ENCODE measurements at places on chromosomes 12 and 14. TPM values are rescaled to one million over a fixed set of nuclear protein-coding genes. Genes with fewer than 3 reads are reported as not detected.
A peak's percentile ranks its signal among the peaks of the same experiment; 100 is the strongest.

GRCh38 chr12:46798648-46799047 is 27.1 kb downstream of the SLC38A4 start:
- no peak overlapping the region for H3K27ac ChIP-seq
- no peaks in the 10 kb centered on the region for H3K4me1 ChIP-seq
- no peak overlapping the region for H3K4me3 ChIP-seq
- DNase-seq, result no peak
- peaks cover 1% of the 10 kb centered on the region for H3K36me3 ChIP-seq

DNA sequence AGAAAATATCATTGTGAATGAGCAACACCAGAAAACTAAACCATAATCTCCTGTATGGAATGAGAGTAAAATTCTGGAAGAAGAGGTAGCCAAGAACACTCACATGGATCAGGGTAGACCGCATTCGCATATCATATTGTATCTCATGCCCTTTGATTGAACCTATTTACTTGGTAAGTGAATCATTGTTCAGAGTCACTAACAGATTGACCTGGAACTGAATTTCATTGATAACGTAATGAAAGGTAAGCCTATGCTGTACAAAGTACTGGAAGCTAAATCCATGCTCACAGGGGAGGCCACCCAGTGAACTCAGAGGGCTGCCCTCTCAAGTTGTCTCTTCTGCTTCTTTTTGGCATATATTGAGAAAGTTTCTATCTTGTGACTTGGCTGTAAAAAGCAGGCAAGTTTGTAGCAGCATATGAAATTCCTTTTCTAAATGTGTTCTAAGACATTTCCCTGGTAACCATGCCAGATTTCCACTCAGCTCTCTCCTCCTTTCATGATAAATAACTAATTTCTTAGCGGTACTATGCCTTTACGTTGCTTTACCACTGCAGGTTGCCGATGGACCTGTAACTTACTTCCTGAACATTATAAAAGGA is 91.4 kb downstream of the PLCZ1 start:
- no peaks in the 10 kb centered on the region for H3K4me1 ChIP-seq
- no peak overlapping the region for H3K4me3 ChIP-seq
- no peak for DNase-seq
- H3K27ac ChIP-seq, result no peak overlapping the region

DNA sequence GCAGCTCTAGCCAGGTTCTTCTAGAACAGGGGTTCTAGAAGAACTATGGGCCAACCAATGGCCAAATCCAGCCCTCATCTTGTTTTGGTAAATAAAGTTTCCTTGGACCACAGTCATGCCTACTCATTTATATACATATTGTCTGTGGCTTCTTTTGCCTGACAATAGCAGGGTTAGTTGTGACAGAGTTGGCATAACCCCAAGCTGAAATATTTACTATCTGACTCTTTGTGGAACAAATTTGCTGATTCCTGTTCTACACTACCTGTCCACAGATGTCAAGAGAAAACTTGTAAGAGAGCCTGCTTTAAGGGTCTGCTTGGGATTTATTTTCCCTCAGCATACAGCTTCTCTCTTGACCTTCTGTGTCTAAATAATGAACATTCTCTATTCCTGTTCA is 289.0 kb downstream of the KSR2 start:
- no peak overlapping the region for H3K27ac ChIP-seq
- H3K27me3 ChIP-seq, result peaks cover 8% of the 10 kb centered on the region
- DNase-seq, result no peak

Gene NOS1
- total RNA-seq, result not detected

GRCh38 chr12:64459394-64459891 is 7.5 kb downstream of the TBK1 start:
- no peaks in the 10 kb centered on the region for H3K27me3 ChIP-seq
- peaks cover 27% of the 10 kb centered on the region for H3K36me3 ChIP-seq
- H3K4me3 ChIP-seq, result peak overlapping the region; percentile 71

GRCh38 chr14:75969891-75970290 is 11.9 kb downstream of the TGFB3 start:
- no peak overlapping the region for H3K4me3 ChIP-seq
- H3K4me1 ChIP-seq, result no peaks in the 10 kb centered on the region
- no peaks in the 10 kb centered on the region for H3K27me3 ChIP-seq

- peaks cover 25% of the 10 kb centered on the region for H3K27me3 ChIP-seq
- no peak for DNase-seq
- H3K27ac ChIP-seq, result no peak overlapping the region
- H3K4me1 ChIP-seq, result peaks cover 14% of the 10 kb centered on the region
- H3K36me3 ChIP-seq, result no peaks in the 10 kb centered on the region
These were observed 93.4 kb downstream of the FBXL14 start for GRCh38 chr12:1501001-1501400.

Gene EEF1AKMT3
- total RNA-seq, result 3.7 TPM

Gene ERP27
- 1.6 TPM for total RNA-seq

DNA sequence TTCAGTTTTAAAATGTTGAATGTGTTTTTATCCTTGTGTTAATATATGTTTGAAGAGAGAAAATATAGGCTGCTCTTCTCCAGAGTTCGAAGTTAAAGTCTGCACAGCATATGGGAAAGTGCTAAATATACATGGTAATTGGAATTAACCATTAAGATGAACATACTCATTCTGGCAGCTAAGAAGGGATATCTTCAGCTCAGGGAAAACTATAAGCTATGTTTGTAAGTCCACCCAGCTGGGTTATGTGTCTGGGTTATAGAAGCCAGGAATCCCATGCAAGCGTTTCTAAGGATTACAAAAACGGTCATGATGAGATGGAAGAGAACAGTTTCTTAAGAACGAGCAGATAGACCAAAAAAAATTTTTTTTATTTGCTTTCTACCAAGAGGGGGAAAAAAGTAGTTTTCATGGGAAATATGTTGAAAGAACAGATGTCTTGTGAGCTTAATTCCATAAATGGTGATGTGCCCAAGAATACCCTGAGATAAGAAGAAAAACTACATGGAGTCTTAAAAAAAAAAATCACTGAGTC is 198.9 kb downstream of the FBXL14 start:
- no peak for DNase-seq
- peaks cover 18% of the 10 kb centered on the region for H3K36me3 ChIP-seq
- no peaks in the 10 kb centered on the region for H3K27me3 ChIP-seq

- no peaks in the 10 kb centered on the region for H3K36me3 ChIP-seq
- no peaks in the 10 kb centered on the region for H3K4me1 ChIP-seq
- no peak overlapping the region for H3K27ac ChIP-seq
- H3K27me3 ChIP-seq, result no peaks in the 10 kb centered on the region
- DNase-seq, result no peak
These were observed 478.0 kb downstream of the RMST start for GRCh38 chr12:97940629-97941028.

- H3K4me3 ChIP-seq, result no peak overlapping the region
- H3K4me1 ChIP-seq, result no peaks in the 10 kb centered on the region
- no peaks in the 10 kb centered on the region for H3K27me3 ChIP-seq
- no peak for DNase-seq
These were observed 36.9 kb downstream of the BCL2L14 start for GRCh38 chr12:12107678-12108077.

GRCh38 chr12:91889059-91889458 is 256.6 kb downstream of the BTG1 start:
- H3K4me1 ChIP-seq, result peaks cover 8% of the 10 kb centered on the region
- H3K27ac ChIP-seq, result no peak overlapping the region
- H3K27me3 ChIP-seq, result no peaks in the 10 kb centered on the region
- H3K36me3 ChIP-seq, result no peaks in the 10 kb centered on the region
- H3K4me3 ChIP-seq, result no peak overlapping the region
- DNase-seq, result no peak

Gene CMKLR1
- not detected for total RNA-seq

DNA sequence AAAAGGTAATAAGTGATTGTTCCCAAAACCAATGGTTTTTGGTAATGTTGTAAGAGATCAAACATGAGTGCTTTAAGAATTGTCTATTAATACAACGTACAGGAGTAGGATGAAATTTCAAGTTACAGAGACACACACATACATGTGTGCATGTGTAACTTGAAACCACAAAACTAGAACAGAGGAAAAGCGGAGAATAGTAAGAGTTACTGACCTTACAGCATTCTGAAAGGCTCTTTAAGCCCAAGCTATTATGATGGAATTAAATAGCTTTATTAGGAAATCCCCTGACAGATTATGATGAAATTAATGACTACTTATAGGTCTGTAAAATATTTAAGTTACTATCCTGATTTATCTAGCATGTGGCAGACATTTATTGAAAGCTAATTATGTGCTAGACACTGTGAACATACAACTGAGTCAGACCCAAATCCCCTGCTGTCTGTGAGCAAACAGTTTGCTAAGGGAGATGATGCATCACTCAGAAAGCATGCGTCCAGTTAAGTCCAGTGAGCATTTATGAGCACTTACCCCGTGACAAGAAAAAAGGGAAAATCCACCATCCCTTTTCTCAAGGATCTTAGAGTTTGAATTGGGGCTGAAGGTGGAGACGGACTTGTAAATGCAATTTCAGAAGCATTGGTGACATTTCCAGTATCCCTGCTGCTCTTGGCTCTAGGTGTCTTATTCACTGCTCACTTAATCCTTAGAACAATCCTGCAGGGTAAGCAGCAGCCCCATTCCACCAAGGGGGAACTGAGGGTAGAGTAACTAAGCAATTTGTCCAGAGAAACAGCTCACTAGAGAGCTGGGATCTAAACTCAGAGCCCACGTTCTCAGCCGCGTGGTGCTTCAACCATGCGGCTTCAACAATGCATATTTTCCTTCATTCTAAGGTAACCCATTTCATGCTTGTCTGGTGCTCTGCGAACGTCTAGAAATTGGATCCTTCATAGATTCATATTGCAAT is 117.4 kb downstream of the EML1 start:
- no peak for DNase-seq
- no peak overlapping the region for H3K27ac ChIP-seq
- H3K4me1 ChIP-seq, result no peaks in the 10 kb centered on the region
- H3K36me3 ChIP-seq, result no peaks in the 10 kb centered on the region
- H3K27me3 ChIP-seq, result peaks cover 7% of the 10 kb centered on the region
- H3K4me3 ChIP-seq, result no peak overlapping the region

Gene ARHGAP9
- 162 TPM for total RNA-seq

- no peaks in the 10 kb centered on the region for H3K4me1 ChIP-seq
- H3K27ac ChIP-seq, result no peak overlapping the region
- no peaks in the 10 kb centered on the region for H3K36me3 ChIP-seq
- no peak overlapping the region for H3K4me3 ChIP-seq
- peaks cover 4% of the 10 kb centered on the region for H3K27me3 ChIP-seq
- no peak for DNase-seq
These were observed 82.3 kb downstream of the PDE3A start for GRCh38 chr12:20450591-20451180.

- H3K36me3 ChIP-seq, result peaks cover 48% of the 10 kb centered on the region
- peaks cover 16% of the 10 kb centered on the region for H3K4me1 ChIP-seq
- H3K27ac ChIP-seq, result no peak overlapping the region
These were observed 20.9 kb downstream of the METAP2 start for GRCh38 chr12:95494888-95495287.

- H3K27ac ChIP-seq, result no peak overlapping the region
- no peaks in the 10 kb centered on the region for H3K36me3 ChIP-seq
- no peak for DNase-seq
- H3K4me3 ChIP-seq, result no peak overlapping the region
These were observed 311.7 kb downstream of the ACSS3 start for GRCh38 chr12:81389550-81390099.

Gene GPX2
- total RNA-seq, result not detected

- no peak for DNase-seq
- no peak overlapping the region for H3K27ac ChIP-seq
- H3K4me3 ChIP-seq, result no peak overlapping the region
- peaks cover 21% of the 10 kb centered on the region for H3K27me3 ChIP-seq
These were observed 18.7 kb downstream of the TSHR start for GRCh38 chr14:80973931-80974641.

DNA sequence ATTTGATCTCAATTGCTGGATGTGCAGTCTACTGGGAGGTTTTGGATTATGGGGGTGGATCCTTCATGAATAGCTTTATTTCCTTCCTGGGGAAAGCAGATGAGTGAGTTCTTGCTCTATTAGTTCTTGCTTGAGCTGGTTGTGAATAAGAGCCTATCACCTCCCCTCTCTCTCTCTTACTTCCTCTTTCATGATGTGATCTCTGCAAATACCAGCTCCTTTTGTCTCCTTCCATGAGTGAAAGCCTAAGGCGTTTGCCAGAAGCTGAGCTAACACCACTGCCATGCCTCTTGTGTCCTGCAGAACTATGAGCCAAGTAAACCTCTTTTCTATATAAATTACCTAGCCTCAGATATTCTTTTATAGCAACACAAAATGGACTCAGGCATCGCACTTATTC is 302.7 kb downstream of the CCER1 start:
- H3K27me3 ChIP-seq, result no peaks in the 10 kb centered on the region
- H3K4me1 ChIP-seq, result no peaks in the 10 kb centered on the region
- H3K27ac ChIP-seq, result no peak overlapping the region

- no peaks in the 10 kb centered on the region for H3K36me3 ChIP-seq
- no peak overlapping the region for H3K4me3 ChIP-seq
- H3K4me1 ChIP-seq, result no peaks in the 10 kb centered on the region
These were observed 456.9 kb downstream of the NRXN3 start for GRCh38 chr14:78627114-78627513.

Gene KRT72
- total RNA-seq, result 0.12 TPM

DNA sequence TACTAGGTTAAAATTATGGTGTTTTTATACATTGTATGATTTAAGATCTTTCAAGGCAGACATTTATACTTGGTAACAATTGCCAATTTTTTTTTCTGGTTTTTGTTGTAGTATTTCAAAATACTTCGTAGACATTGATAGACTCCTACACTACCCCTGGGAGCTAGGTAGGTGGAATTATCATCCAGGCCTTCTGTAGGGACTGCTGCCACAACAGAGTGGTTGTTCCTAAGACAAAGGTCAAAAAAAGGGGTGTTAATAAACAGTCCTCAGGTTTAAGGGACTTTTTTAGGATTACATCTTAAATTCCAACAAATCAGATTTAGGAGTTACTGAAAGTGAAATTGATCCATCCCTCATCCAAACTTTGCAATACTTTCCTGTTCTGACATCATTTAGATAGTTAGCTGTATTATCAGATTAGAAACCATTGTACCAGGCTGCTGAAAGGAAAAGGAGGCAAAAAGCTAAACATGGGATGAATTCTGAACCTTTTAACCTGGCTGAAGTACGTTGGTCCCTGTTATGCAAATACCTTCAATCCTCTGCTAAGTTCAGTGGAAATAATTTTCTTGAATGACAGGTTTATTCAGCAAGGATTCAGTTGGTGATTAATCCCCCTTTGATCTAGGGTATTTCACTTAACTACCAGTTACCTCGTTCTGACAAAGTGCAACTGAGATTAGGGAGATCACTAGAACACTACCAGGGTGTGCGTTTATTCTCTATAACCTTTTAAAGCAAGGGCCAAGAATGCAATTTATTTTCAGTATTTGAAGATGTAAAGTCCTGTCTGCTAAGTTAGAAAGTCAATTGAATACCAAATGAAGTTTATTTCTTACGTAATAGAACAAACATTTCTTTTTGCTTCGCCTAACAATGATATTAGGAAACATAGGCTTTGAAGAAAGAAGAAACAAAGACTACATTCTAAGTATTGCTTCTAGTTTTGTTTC is 23.2 kb downstream of the AP5M1 start:
- no peak overlapping the region for H3K27ac ChIP-seq
- no peaks in the 10 kb centered on the region for H3K27me3 ChIP-seq
- H3K36me3 ChIP-seq, result no peaks in the 10 kb centered on the region
- no peaks in the 10 kb centered on the region for H3K4me1 ChIP-seq
- H3K4me3 ChIP-seq, result no peak overlapping the region

Measured in activated naive CD8-positive, alpha-beta T cell treated with anti-CD3 and anti-CD28 coated beads for 36 hours (primary cell).